ENCODE measurements at places on chromosomes 7 and 10.

GRCh38 chr7:133401225-133401624 lies 148.3 kb downstream of the EXOC4 start:
- no peak for DNase-seq

- no peak for DNase-seq
These were observed 41.5 kb upstream of the GPR141 start for GRCh38 chr7:37642028-37642540.

DNA sequence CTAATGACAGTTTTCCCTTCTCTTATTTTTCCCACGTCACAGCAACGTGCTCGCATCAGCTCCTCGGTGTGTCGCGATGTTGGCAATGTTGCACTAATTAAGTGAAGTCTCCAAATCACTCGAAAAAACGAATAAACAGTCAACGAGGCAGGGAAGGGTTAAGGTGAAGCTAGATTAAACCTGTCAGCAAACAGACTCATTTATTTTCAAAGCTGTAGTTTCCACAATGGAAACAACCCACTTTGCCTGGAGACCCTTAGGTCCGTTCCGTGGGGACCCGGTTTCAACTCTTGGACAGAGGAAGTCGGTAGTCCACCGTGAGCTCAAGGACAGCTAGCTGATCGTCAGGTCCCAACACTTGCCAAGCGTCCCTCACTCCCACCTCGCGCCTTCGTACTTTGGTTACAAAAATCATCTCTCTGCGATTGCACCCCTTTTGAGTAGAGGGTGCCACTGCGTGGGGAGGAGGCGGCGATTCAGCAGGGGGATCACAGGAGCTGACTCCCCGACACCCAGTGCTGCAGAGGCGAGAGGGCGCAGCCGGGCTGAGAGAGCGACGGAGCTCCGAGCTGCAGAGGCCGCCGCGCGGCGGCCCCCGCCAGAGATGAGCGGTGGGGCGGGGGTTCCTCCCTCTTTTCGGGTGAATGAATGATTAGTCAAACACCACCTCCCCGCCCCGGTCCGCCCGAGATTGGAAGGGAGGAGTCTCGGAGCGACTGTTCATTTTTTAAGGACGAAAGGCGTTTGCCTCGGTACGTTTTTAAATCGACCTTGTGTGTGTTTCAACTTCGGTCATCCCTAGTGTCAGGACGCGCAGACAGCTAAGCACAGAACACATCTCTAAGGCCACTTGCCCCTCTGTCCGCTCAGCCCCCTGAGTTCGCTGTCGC lies 1.3 kb upstream of the BMPER start:
- DNase-seq, result peak; percentile 19

GRCh38 chr7:153943457-153943856 lies 108.7 kb upstream of the DPP6 start:
- peak; percentile 60 for DNase-seq

GRCh38 chr7:67619175-67619574 lies 622.5 kb downstream of the TYW1 start:
- DNase-seq, result no peak

- DNase-seq, result no peak
These were observed 179.0 kb downstream of the PTEN start for GRCh38 chr10:88042160-88043100.

- DNase-seq, result no peak
These were observed 67.0 kb downstream of the WDR37 start for GRCh38 chr10:1123198-1123597.

- DNase-seq, result no peak
These were observed 114.5 kb downstream of the TMEM130 start for GRCh38 chr7:98755138-98755898.

- no peak for DNase-seq
These were observed 43.1 kb upstream of the SEMA3A start for GRCh38 chr7:84237533-84238173.

- no peak for DNase-seq
These were observed 107.2 kb downstream of the EPC1 start for GRCh38 chr10:32239769-32240168.

- no peak for DNase-seq
These were observed 5.6 kb downstream of the SUFU start for GRCh38 chr10:102509387-102509786.

- DNase-seq, result peak; percentile 46
These were observed 9.2 kb downstream of the IKZF5 start for GRCh38 chr10:122999347-122999746.

DNA sequence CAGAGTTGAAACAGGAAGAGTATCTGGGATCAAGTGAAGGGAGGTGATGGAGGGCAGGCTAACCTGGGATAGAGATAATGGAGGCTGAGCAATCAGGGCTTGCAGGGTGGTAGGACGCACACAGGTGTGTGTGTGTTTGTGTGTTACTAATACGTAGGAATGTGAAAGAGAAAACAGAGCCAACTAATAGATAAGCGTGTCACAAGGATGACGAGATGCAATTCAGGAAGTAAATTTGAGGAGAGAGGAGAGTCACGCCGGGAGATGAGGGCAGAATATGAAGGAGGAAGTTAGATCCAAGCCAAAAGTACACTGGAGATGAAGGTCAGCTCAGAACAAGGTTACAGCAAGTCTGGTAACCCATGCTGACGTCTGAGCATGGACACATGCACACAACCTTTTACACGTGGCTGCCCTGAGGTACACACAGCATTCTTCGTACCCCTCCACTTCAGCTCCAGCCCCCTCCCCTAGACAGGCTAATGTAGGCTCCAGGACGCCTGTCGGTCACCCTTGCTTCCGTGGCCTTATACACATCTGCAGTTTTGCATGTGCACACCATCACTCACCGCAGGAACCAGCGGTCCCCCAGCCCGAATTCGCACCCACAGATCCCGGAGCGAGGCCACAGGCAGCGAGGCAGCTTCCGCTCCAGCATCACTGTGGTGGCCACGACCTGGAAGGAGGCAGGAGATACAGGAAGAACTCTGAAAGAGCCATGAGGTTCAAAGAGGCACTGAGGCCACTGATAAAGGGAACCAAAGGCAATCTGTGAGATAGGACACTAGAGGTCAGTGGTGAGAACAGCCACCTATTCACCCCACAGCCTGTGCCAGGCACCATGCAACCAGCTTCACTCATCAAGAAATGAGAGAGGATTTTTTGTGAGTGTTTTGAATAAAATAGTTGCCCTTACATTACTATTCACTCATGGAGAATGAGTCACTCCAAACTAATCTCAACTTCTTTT lies 23.7 kb upstream of the TRPV6 start:
- DNase-seq, result peak; percentile 37

GRCh38 chr10:97577701-97578100 lies 5.1 kb downstream of the ANKRD2 start:
- DNase-seq, result no peak

- no peak for DNase-seq
These were observed 17.6 kb downstream of the NEURL1 start for GRCh38 chr10:103510791-103511752.

DNA sequence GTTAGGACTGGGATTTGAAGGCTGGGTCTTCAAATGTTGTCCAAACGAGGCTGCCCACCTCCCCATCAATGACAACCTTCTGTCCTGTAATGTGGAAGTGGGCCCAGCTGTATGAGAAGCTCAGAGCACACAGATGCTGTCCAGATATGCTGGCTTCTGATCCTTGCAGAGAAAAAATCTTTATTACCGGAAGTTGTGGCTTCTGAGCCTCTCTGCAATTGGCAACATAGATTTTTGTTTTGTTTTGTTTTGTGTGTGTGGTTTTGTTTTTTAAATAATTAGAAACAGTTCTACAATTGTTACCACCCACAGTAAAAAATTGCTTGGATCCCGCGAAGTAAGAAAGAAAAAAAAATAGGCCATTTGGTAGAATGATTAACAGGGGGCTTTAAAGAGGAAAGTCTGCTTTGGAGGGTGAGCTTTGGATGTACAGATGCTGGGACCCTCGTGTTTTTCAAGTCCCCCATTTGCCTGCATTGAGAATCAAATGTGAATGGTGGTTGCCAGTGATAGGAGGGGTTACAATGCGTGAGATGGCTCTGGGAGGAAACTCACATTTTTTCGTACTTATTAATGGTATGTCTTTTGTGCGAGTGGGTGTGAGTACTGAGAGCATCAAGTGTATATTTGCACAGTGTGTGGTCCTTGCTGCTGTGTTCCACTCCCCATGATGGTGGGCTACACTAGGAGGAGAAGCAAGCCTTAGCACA lies 153.2 kb downstream of the TCF7L2 start:
- DNase-seq, result no peak

- no peak for DNase-seq
These were observed 209.5 kb downstream of the GLRX3 start for GRCh38 chr10:130345728-130346127.

- DNase-seq, result no peak
These were observed 68.8 kb downstream of the CYP26A1 start for GRCh38 chr10:93142534-93142933.

- no peak for DNase-seq
These were observed 24.8 kb upstream of the CYCS start for GRCh38 chr7:25149836-25150235.

DNA sequence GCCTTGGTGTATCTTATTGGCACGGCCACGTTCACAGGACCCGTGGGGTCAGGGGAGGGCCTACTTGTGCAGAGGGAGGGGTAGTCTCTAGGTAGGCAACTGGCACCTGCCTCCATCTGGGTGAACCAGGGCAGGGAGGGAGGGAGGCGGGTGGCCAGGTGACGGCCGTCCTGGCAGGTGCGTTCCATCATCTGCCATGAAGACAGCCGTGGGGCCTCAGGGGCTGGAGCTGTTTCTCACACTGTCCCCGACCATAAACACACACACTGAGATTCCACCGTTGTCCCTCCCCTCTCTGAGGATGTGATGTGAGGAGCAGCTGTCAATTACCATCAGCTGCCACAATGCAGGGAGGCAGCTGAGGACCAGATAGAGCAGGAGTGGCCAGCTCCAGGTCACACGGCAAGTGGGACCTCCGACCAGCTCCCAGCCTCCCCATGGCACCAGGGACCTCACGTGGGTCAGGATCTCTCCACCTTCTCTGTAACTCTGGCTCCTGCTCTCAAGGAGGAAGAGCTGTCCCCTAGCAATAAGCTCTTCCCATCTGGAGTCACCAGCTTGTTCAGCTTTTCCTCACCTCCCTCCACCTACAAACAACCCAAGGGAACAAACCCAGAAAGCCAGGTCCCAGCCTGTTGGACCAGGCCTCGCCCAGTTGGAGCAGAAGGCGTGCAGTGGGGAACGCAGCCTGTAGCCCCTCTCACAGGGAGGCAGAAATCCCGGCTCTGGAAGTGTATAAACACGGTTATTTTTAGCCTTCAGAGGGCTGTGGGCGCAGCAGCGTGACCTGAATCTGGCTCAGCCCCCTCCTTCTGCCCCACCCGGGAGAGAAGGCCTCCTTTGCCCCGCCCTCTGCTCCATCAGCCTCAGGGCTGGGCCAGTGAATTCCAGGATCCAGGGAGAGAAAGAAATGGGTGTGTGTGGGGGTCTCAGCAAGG lies 33.1 kb downstream of the ZMIZ1 start:
- no peak for DNase-seq

DNA sequence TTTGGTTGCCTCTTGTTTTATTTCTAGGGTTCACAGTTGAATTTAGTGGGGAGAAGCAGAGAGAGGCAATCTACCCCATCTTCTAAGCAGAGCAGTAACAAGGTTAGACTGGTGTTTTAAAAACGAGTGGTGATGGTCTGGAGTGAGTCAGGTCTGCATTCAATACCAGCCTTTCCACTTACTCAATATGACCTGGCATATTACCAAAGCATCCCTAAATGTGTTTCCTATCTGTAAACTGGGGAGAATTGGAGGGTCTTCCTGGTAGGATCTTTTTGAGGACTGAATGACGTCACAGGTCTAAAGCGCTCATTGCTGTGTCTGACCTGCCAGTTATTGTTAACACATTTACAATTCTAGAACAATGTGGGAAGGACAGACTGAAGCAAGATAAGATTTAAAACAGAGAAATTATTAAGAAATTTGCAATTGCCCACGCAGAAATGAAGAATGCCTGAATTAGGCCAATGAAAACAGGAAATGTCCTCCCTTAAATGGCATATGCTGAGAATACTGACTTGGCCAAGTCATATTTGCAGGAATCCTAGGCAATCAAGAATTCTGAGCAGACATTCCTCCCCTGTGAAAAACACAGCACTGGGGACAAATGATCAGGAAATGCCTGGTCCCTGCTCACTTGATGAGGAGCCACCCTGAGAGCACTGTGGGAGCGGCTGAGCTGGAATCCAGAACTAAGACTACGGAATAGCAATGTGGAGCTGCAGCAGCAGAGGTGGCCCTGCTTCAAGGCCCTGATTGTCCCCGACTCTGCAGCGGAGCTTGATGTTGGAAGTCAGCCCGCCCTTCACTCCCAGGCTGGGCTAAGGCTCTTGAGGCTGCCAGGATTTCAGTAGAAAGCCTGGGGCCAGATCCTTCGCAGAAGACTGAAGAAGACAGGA lies 184.5 kb upstream of the CXCL12 start:
- DNase-seq, result peak; percentile 21

- peak; percentile 86 for DNase-seq
These were observed at the start of gene PYROXD2 for GRCh38 chr10:98414932-98415730. Gene PYROXD2, minus strand, starts transcription at chr10:98415182. Its CDS starts 47 bp downstream, at chr10:98415135.

DNA sequence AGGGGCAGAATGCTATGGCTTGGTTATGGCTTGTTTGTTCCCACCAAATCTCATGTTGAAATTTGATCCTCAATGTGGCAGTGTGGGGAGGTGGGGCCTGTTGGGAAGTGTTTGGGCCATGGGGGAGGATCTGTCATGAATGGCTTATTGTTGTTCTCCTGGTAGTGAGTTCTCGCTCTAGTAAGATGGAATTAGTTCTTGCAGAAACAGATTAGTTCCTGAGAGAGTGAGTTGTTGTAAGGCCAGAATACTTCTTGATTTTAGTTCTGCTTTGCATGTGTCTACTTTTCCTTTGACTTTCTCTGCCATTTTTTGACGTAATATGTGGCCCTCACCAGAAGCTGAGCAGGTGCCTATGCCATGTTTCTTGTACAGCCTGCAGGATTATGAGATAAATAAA lies 188.2 kb downstream of the KIF20B start:
- DNase-seq, result peak; percentile 44

DNA sequence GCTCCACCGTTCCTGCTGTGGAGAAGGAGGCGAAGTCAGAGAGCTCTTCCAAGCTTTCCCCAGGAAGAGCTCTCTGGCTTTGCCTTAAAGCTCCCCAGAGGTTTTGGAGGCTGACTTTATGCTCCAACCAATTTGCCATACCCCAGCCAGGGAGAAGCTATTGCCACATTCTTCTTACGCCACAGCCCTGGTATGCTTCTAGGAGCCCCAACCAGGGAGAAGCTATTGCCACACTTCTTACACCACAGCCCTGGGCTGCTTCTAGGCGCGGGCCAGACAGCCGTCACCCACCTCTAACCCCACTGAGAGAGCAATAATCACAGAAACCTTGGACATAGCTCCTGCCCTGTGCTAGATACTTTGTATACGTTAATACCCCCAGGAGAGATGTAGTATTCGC lies 951 bp downstream of the ELOVL3 start:
- no peak for DNase-seq

DNA sequence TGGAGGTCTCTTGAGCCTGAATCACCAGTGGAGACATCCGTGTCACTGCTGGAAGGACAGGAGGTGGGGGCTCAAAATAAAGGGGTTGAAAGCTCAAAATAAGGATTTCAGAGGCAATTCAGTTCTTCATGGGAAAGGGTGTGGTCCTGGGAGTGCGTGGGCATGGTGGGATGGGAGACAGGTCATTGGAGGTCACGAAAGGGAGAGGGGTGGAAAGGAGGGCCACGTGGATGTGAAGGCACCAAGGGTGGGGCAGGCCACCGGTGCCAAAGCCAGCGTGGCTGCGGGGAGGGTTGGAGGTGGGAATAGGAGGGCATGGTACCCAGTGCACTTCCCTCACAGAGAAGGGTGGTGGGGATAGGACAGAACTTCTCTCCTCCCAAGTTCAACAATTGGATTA lies 59.7 kb downstream of the HTR5A start:
- DNase-seq, result no peak

- no peak for DNase-seq
These were observed 607.2 kb upstream of the KCND2 start for GRCh38 chr7:119665796-119666195.

Measured in globus pallidus (tissue), 1 donor.